ENCODE measurements at places on chromosomes 1 and 21.

DNA sequence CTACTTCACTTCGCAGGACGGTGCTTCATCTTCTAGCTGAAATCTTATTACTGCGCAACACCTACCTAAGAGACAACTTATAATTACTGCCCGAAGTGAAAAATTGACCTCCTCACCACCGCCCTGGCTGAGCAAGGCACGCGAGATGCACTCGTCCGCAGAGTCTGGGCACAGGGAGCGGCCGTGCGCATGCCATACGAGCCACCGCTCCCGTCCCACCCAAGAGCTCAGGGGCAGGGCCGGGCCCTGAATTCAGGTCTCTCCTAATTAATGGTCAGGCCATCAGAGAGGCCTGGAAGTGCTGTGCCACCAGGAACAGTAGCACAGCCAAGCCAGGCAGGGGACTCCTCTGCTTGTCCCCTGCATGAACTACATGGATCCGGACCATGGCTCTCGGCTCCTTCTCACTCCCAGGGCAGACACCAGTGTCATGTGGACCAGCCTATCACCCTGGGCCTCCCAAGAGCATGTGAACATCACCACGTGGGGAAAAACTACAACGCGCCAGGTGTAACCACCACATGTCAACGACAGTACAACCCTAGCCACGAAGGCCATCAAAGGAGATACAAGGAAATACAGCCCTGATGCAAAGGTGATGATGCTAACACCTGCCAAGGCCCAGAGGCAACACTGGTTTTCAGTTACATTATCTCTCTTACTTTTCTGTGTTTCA is 11.5 kb downstream of the RIPK4 start:
- no peak for DNase-seq

DNA sequence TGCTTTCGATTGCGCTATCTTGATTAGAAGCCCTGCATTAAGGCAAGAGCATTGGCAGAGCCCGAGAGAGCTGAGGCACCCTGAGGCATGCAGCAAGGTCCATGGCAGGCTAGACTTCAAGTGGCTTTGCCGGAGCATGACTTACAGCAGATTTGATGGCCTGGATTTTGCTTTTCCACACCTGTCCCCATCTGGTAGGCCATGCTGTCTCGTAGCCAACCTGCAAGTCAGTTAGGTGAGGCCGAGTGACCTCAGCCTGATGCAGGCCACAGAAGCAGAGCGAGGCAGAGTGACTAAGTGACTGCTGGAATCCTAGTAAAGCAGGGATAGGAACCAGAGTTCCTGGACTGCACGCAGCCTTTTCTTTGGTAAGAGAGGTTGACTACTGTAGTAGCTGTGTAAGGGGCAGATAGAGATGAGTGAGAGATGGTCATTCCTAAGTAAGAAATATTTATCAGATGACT is 148.9 kb downstream of the PBX1 start:
- no peak for DNase-seq

DNA sequence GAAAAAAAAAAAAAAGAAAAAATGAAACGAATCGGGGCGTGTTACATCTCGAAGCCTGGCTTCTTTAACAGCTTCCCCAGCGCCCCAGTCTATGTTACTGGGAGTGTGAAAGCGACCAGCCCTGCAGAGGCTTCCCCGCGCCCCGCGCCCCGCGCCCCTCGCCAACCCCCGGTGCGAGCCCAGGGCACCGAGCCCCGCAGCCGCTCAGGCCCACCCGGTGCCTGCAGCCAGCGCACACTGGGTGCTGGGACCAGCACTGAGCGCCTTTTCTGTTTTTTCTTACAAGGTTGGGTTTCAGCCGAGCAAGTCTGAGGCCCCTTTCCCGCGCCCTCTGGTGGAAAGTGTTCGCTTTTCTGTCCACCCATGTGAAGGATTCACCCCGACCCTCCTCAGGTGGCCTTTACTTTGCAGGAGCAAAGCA is 42.1 kb upstream of the ZNF496 start:
- peak; percentile 29 for DNase-seq

DNA sequence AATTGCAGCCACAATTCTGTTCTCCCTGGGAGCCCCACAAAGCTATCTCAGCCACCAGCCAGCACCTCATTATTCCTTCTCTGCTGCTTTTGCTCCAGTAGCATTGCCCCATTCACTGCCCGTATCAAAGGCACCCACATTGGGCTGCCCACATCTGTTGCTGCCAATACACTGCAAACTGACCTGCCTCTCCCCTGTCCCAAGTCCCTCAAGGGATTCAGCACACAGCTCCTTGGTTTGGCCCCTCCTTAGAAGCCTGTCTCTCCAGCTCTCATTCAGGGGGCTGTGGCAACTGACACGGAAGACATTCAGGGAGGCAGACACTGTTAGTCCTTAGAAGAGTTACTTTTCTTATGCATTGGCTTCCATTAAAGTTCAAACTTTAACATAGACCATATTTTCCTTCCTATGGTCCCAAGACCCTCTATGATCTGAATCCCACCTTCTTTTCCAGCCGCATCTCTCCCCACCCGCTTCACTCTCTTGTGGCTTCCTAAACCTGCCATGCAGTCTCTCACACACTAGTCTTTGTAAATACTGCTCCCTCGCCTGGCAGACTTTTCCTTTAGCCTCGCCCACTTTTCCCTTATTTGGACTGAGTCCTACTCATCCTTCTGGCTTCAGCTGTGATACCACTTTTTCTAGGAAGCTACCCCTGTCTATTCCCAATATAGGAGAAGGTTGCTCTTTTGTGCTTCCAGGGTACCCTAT is 19.3 kb upstream of the KLHDC8A start:
- DNase-seq, result no peak

DNA sequence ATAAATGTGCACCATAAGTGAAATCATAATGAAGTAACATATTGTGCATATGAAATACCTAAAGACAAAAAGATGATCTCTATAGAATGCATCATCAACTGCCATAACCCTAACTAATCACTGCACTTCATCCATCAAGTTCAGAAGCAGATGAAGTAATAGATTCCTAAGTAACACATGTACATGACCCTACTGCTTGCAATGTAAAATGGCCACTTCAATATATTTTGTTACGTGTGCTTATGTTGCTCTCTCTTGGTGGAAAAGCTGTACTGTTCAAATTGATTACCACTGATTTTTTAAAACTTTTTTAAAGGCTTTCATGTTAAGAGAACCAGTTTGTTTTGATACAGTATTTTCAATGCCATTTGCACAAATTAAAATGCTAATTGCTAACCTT is 141.8 kb downstream of the TTLL7 start:
- DNase-seq, result no peak

- DNase-seq, result no peak
Observed at GRCh38 chr1:21783679-21784603, 992 bp upstream of the USP48 start.

DNA sequence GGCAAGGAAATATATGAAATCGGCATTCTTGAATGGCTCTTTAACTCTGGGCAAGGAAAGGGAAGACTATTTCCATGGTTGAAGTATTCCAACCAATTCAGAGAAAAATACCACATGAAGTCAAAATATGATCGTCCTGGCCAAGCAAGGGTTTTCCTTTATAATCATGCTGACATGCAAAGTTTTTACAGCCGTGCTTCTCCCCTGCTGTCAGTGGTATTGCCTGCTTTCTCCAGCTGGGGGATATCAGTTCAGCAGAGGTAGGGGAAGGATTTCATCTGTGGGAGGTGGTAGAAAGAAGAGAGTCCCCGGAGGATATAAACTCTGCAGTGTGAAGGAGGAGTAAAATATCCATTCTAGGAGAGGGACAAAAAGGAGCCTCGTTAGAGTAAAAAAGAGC is 322.8 kb downstream of the PAPPA2 start:
- DNase-seq, result no peak

DNA sequence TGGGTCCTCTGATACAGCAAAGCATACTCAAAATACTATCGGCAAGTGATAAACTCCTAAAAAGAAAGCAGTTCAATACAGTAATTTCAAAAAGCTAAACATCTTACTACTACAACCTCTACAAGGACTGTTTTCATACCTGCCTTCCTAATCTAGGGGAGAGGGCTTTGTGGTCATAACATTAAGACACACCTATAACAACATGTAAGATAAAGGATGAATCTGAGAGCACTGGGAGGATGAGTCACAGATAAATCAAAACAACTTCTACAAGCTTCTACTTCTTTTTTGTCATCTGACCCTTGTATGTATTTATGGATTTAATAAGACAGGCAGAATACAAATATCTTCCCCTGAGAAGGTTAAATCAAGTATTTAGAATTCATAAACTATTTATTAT is 40.0 kb downstream of the LTN1 start:
- no peak for DNase-seq

DNA sequence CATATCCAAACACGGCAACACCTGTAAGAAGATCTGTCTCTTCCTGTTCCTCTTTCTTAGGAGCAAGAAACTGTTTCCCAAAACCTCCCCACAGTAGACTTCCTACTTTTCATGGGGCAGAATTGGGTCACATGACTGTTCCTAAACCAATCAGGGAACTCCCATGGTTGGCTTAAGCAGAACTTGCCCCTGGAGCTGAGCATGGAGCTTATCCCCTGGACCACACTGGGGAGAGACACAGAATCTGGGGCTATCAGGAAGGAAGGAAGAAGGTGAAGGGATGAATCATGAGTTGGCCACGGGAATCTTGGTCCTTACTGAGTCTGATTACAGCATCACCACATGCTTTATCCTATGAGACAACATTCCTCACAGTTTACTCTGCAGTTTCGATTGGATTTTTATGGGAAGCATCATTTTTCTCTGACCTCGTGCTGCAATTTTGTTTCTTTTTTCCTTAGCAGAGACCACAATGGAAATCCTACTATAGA is 81.8 kb downstream of the CDC7 start:
- no peak for DNase-seq

- no peak for DNase-seq
Observed at GRCh38 chr1:101250656-101251272, 13.9 kb downstream of the S1PR1 start.

- no peak for DNase-seq
Observed at GRCh38 chr21:44820851-44821250, 3.0 kb upstream of the SUMO3 start.

GRCh38 chr1:117607471-117607870 is 1.6 kb downstream of the TENT5C start:
- peak; percentile 9 for DNase-seq

GRCh38 chr21:33266789-33267135 is 595 bp downstream of the IL10RB start:
- DNase-seq, result no peak

DNA sequence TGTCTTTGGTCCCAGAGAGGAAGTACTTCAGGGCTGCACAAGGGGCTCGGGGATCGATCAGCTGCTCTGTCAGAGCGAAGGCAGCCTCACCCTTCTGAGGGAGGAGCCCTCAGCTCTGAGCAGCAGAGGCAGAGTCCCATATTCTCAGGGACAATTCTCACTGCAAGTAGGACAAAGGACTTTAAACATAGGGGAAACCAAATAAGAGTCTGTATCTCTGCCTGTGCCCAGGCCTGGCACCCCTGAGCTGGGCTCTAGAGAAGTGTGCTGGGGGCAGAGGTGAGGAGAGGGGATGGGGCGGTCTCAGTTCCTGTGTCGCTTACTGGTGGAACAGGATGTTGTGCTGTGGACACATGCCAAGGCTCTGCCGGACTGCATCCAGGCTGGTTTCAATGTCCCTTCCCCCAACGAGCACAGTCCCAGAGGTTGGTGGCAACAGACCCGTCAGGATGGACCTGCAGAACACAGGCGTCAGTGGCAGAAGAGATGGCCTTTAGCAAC is 76.6 kb downstream of the ABCA4 start:
- DNase-seq, result no peak

GRCh38 chr21:39046236-39046916 is 136.9 kb downstream of the PSMG1 start:
- no peak for DNase-seq

DNA sequence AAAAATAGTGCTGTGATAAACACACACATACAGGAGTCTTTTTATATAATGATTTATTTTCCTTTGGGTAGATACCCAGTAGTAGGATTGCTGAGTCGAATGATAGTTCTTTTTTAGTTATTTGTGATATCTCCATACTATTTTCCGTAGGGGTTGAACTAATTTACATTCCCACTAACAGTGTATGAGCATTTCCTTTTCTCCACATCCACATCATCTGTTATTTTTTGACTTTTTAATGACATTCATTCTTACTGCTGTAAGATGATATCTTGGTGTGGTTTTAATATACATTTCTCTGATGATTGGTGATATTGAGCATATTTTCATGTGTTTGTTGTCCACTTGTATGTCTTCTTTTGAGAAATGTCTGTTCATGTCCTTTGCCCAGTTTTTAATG is 78.3 kb downstream of the NIBAN1 start:
- DNase-seq, result no peak

DNA sequence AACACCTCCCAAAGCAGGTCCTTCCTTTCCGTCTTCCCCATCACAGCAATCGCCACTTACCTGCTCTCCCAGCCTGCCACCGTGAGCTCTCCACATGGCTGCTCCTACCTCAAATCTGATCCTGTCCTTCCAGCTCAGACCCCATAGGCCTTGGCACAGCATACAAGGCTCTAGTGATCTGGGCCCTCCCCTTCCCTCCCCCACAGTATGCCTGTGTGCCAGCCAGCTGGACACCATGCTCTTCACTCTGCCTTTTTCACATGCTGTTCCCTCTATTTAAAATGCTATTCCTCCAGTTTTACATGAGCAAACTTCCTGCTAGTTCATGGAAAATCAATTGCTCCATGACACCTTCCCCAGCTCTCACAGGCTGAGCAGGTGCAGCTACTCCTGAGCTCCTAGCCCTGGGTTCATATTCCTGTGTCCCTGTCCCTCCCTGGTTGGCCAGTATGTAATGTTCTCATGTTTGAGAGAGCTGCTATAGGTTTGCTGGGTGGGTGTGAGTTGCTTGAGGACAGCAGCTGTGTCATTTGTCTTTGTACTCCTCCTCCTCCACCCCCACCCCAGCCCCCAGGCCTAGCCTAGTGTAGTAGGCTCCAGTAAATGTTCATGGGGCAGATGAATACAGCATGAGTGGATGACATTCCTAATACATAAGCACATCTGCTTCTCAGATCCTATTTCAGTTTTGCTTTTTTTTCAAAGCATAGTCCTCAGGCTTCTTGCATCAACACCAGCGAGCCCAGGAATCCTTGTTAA is 6.3 kb upstream of the TNNT2 start:
- no peak for DNase-seq

GRCh38 chr1:89425056-89425455 is 61.2 kb downstream of the GBP6 start:
- no peak for DNase-seq

GRCh38 chr1:78441921-78442320 is 48.9 kb upstream of the PTGFR start:
- no peak for DNase-seq

DNA sequence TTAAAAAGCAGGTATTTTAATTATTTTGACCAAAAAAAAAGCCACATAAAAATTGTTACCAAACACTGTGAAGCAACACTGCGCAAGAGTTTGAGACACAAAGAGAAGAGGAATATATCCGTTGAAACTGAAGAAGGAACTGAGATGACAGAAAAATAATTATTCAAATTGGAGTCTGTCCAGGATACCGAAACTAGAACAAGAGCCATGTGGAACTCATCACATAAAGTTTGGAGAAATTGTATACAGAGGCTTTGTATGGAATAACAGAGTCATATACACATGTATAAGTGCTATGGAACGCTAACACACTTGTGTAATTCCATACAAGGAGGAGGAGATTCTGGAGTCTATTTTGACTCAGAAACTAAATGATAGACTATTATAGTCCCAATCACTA is 675.1 kb upstream of the ADGRL2 start:
- no peak for DNase-seq

All from stimulated activated CD8-positive, alpha-beta memory T cell treated with anti-CD3 and anti-CD28 coated beads, Interleukin-15, amount 100 ng/mL, for 24 hours (primary cell).